ENCODE measurements at places on chromosomes 16 and 17. TPM values are rescaled to one million over a fixed set of nuclear protein-coding genes. Genes with fewer than 3 reads are reported as not detected.

The MYO15A gene
- total RNA-seq: 4.0 TPM

- H3K4me1 ChIP-seq: peaks cover 31% of the 10 kb centered on the region
- H3K4me3 ChIP-seq: no peak overlapping the region
- H3K36me3 ChIP-seq: peaks cover 6% of the 10 kb centered on the region
- H3K27ac ChIP-seq: no peak overlapping the region
Measured at GRCh38 chr16:89431158-89431584, 59.2 kb downstream of the ANKRD11 start.

- peaks cover 1% of the 10 kb centered on the region for H3K27me3 ChIP-seq
- H3K27ac ChIP-seq: no peak overlapping the region
- peaks cover 19% of the 10 kb centered on the region for H3K4me1 ChIP-seq
Measured at GRCh38 chr16:57502048-57502775, 15.9 kb upstream of the DOK4 start.

The C17orf50 gene
- total RNA-seq: not detected

The PIK3R5 gene
- total RNA-seq: not detected

DNA sequence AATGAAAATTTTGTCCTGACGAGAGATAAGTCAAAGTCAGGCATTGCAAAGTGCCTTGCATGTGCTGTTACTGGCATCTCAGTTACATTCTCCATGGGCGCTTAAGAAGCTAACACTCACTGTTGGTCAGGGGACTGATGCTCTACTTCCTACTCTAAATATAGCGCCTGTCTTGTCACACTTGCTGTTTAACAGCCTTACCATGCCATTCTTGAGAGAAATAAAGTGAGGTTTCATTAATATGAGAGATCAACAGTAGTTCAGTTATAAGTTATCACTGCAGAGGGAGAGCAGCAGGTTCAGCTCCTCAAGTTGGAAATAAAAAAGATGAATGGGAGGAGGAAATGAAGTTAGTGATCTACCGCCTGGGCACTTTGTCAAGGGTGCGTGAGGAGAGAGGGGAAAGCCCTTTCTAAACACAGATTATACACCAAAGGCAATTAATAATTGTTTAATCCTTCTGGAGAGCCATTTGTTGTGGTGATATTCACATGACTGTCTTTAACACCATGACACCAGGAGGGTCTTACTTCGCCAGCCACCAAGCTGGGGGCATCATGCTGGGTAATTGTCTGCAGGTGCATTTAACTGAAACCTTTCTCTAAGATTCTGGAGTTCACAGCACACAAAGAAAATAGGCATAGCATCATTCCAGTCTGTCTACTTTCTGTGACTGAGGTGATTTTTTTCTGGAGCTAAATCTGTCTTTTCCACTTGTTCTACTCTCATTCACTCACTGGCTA, 568.7 kb upstream of the HSBP1 start:
- H3K27me3 ChIP-seq: peaks cover 2% of the 10 kb centered on the region
- no peak overlapping the region for H3K27ac ChIP-seq
- no peak overlapping the region for H3K4me3 ChIP-seq
